Activated T-helper 1 cell treated with anti-CD3 and anti-CD28 coated beads, Interleukin-12 subunit alpha, Interleukin-12 subunit beta, Interleukin-2, Interleukin-4 antibody, amounts not matched to agents 30 ng/mL and 10 ng/mL and 1 ng/mL, durations not matched to agents 14 hours and 24 hours and 36 hours (primary cell): ENCODE measurements at places on chromosomes 4 and X.

DNA sequence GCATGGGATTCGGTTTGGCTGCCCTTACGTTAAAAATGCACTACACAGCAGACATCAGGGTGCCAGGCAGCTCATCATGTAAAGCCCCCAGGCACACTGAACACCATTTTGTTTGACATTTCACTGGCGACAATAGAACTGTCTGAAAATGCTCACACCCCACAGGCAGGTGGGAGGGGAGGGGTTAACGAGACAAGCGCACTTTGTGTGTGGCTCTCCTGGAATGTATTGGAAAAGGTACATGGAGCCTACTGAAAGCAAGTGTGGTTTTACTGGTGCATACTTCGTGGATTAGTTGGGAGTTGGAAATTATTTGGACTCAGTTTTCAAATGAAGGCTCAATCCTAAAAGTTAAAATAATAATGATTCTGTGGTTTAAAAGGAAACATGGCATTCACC, 31.6 kb upstream of the PPARGC1A start:
- DNase-seq = no peak

GRCh38 chrX:120781403-120781802, 94.3 kb downstream of the CT47B1 start:
- DNase-seq = no peak

DNA sequence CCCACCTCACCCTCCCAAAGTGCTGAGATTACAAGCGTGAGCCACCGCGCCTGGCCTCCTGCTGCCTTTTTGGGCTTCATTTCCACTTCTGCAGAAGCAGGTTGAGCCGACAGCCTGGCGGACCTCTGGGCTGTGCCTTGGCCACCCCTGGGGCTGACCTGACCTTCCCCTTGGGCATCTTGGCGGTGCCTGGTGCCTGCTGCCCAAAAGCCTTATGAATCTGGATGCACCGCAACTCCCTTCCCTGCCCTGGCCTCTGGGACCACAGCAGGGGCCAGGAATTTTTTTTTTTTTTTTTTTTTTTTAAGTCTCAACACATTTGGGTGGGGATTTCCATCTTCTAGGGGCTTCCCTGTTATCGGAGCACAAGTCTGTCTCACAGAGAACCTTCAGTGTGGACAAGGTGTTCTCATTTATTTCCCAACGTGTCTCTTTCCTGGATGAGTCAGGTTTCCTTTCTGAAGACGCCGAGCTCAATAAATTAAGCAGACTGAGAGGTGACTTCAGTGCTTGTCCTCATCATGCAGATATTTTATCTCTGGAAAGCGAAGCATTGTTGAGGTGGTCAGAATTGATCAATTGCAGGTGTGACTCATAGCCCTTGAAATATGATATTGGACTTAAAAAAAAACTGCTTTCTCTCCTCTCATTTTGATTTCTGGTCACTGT, 79.7 kb downstream of the SHROOM2 start:
- DNase-seq = no peak

DNA sequence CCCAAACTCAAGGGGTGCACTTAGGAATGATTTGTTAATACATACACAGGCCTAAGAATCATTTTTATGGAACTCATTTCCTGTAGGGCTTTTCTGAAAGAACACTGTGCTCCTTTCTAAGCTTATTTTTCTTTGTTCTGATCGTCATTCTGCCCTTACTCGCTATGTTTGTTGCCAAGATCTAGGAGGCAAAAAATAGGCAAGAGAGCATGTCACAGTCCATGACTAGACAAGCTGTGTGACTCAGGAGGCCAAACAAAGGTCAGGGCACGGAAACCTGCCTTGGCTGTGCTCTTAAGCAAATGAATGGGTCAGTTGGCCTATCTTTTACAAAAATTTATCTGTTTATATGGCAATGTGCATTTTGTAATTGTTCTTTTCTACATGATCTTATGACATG, 42.5 kb upstream of the C1GALT1C1 start:
- no peak for DNase-seq

- no peak for DNase-seq
These were observed 46.1 kb downstream of the CCDC158 start for GRCh38 chr4:76374798-76375197.

DNA sequence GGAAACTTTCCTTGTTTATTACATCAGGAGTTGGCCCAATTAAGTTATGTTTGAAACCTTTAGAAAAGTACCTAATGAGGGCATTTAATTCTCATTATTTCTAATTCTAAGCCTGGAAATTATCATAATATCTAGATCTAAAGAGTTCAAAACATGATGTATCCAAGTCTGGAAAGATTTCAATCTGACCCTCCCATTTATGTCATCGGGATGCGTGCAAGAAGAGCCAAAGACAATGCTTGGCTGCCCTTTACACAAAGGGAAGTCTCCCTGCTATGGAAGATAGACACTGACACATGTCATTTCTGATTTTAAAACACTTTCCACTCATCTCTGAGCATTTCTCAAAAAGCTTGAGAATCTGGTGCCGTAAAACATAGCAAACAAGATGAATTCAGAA, 222.4 kb downstream of the ANTXR2 start:
- no peak for DNase-seq

GRCh38 chr4:27148211-27148895, 287.7 kb downstream of the STIM2 start:
- DNase-seq = no peak

GRCh38 chr4:142690406-142691163, 155.5 kb downstream of the INPP4B start:
- no peak for DNase-seq

DNA sequence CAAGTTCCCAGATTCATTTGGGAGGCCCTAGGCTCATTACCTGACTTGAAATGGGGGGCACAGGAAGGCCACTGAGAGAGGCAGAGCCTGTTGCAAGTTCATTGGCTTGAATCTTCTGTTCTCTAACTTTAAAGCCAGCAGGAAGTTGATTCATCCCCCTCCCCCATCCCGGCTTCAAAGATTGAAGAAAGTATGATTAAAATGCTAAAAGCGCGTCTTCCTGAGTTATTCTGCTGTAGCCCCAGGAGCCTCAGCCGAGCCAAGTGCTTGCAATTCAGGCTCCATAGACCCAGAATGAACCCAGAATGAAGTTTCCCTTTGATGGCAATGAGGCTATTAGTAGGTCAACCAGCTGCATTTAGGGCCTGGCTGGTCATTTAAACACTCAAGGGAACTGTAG, 14.7 kb downstream of the CHST7 start:
- peak; percentile 17 for DNase-seq

GRCh38 chr4:83329521-83330110, 5.0 kb downstream of the HPSE start:
- DNase-seq = no peak

GRCh38 chrX:97850911-97851310, 967.2 kb downstream of the RPA4 start:
- DNase-seq = no peak

DNA sequence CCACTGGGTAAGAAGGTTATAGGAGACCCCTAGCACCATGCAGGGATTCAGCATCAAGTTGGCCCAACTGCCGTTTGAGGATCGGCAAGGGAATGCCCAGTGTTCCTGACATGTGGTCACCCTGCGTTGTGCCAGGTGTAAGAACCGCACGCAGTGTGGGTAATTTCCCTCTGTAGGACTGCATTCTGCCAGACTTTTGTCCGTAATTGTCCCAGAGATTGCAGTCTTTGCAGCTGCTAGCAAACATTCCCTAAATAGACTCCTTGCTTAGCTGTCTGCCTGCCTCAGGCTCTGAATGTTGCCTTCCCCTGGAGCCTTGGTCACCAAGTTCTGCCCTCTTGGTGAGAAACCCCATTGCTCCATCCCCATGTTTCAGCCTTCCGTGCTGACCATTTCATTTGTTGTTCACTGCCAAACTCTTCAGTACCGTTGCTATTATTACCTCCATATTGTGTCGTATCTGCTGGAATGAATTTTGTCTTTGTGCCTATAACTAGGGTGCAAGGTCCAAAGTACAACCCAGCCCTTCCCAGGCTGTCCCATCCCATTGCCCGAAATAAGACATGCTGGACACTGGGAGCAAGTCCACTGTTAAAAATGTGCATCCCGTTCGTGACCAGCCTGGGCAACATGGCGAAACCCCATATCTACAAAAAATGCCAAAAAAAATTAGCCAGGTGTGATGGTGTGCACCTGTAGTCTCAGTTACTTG, 53.8 kb upstream of the USP9X start:
- DNase-seq = no peak

GRCh38 chr4:1753697-1754311, 32.5 kb downstream of the TACC3 start:
- no peak for DNase-seq

DNA sequence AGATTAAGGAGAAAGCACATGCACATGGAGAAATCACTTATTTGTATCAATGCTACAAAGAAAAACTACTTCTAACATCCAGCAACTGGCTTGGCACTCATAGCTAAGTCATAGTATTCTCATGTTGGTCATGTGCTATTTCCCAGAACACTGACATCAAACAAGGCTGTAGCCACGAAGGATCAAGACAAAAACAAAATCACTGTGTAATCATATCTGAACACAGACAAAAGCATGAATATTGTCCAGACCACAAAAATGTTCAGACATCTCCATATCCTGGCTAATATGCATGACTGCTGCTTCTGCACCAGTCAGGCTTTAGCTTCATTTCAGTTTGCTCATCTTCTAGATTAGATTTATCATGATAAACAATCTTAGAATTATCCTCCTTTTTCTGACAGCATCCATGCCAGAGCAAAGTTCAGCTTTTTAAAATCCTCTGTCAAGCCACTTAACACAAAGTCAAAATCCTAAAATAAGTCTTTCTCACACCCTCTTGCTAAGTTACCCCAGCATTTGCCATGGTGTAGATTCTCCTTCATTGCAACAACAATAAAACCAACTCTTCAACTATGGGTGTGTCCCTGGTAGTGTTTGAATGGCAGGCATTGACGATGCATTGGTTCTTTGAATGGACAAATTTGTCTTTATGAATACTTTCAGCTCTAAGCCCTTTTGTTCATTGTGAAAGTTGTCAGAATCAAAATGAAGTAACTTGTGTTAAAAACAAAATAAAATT, 39.1 kb upstream of the NPFFR2 start:
- no peak for DNase-seq

DNA sequence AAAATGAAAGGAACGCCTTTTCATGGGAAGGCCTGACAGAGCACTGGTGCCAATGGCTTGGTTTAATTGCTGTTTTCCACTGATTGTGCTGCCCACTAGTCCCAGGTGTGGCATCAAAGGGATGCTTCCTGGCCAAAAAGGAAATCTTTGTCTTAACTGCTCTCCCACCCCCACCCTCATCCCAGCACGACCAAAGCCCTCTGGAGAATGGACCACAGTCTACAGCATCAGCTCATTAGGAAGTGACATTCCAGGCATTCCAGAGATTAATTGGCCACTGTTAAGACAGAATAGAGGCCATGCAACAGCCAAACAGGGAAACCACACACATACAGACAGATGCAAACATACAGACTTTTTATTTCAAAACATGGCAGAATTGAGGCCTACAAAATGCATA, 143.2 kb downstream of the LHFPL1 start:
- no peak for DNase-seq

DNA sequence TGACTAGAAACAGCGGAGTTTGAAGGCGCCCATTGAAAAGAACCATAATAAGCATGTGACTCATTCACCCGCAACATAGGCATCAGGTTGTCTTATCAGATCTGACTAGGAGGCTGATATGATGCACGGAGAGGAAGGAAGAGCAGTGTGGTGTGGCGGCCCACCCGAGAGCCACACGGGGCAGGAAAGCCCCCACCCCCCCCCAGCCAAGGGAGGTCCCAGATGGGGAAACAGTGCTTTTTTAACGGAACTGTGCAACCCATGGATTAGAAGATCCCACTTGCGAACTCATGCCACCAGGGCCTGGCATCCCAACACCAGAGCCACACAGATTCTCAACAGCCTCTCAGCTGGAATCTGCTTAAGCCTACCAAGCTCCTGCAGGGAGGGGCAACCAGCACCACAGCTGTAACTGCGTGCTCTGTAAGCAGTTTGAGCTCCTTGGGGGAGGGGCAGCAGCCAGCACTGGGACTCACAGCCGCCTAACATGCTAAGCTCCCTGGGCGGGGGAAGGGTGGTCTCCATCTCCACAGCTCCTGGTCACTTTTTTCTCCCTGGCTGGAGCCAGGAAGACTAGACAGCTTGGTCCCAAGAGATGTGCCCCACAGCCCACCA, 466.2 kb downstream of the PDGFC start:
- DNase-seq = no peak

- peak; percentile 5 for DNase-seq
These were observed 58.6 kb downstream of the DDX60L start for GRCh38 chr4:168421671-168422070.

DNA sequence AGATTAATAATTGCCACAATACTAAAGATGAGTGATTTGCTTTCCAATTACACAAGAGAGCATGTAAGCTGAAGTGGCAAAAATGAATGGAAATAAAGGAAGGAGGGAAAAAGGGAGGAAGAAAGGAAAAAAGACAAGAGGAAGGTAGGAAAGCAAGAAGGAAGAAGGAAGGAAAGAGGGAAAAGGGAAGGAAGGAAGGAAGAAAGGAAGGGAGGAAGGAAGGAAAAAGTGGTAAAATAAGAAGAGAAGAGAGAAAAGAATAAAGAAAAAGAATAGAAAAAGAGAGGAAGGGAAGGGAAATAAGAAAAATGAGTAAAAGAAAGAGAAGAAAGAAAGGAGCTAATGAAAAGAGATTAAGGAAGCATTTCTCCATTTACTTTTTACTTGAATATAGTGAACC, 4.6 kb downstream of the NDST4 start:
- DNase-seq = no peak
